ENCODE measurements at places on chromosomes 6 and 20.

DNA sequence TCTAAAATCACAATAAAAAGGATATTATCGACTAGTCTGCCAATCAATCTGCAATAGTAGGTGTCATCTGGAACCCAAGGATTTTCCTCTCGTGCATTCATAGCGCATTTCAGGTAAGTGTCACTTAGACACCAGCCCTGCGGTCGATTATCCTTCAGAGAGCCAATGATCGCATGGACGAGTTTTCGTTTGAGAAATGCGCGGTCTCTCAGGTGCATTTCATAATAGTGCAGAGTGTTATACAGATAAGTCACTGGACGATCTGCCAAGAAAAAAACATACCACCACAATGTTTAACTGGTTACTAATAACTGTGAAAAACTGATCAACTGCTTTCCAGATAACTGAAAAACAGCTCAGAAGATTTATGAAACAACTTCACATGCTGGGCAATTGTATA, 21.0 kb downstream of the ARG1 start:
- DNase-seq = no peak

- no peak for DNase-seq
Measured at GRCh38 chr6:117681162-117681741, 6.0 kb downstream of the NUS1 start.

GRCh38 chr6:102686461-102686860, 1293.0 kb downstream of the GRIK2 start:
- no peak for DNase-seq

GRCh38 chr6:143130928-143131327, 70.2 kb downstream of the AIG1 start:
- DNase-seq = no peak

- no peak for DNase-seq
Measured at GRCh38 chr6:162488444-162488843, 239.1 kb downstream of the PRKN start.

- DNase-seq = no peak
Measured at GRCh38 chr6:16804546-16805242, 43.4 kb upstream of the ATXN1 start.

DNA sequence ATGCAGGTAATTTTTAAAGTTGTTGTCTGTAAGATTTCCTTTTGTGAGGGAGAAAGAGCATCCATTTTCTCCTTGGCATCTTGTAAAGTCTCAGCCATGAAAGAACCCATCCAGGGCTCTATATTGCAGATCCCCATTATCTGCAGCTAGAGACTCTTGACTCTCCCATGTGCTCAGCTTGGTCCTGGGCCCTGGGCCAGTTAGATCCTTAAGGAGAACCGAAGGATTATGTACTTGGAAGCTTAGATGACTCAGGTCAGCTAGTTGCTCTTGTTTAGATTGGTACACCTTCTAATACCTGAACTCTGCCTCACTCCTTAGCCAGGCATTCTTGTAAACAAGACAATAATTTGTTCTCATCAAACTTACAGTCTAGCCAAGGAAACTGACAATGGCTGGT, 1617.6 kb downstream of the KHDRBS2 start:
- no peak for DNase-seq

- no peak for DNase-seq
Measured at GRCh38 chr20:61572789-61573188, 320.7 kb downstream of the CDH4 start.

- no peak for DNase-seq
Measured at GRCh38 chr20:15061955-15062354, 724.5 kb upstream of the FLRT3 start.

- no peak for DNase-seq
Measured at GRCh38 chr6:169288591-169288990, 34.9 kb upstream of the THBS2 start.
